ENCODE measurements at places on chromosomes 12 and 14.

GRCh38 chr12:103875666-103876065 is 34.6 kb upstream of the NT5DC3 start:
- DNase-seq: peak; percentile 92

DNA sequence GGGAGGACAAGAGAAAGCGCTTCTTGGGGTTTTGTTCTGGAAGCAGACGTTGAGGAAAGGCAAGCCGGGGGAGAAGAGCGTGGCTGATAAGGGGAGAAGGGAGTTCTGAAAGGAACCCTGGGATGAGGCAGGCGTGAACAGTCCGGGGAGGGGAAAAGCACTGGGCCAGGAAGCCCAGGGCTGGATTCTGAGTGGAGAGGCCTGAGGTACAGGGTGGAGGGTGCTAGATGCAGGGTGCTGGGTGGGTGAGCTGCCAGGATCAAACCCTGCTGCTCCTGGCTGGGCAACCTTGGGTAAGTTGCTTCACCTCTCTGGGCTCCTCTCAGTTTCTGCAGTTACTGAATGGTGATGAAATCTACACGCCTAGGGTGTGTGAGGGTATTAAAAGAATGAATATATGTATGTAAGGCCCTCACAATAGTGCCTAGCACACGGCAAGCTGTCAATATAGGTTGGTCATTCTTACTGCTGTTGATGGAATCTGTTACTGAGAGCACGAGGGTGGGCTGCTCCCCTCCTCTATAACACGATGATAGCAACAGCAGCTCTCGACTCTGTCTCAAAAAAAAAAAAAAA is 138.5 kb downstream of the RBM19 start:
- no peak for DNase-seq

DNA sequence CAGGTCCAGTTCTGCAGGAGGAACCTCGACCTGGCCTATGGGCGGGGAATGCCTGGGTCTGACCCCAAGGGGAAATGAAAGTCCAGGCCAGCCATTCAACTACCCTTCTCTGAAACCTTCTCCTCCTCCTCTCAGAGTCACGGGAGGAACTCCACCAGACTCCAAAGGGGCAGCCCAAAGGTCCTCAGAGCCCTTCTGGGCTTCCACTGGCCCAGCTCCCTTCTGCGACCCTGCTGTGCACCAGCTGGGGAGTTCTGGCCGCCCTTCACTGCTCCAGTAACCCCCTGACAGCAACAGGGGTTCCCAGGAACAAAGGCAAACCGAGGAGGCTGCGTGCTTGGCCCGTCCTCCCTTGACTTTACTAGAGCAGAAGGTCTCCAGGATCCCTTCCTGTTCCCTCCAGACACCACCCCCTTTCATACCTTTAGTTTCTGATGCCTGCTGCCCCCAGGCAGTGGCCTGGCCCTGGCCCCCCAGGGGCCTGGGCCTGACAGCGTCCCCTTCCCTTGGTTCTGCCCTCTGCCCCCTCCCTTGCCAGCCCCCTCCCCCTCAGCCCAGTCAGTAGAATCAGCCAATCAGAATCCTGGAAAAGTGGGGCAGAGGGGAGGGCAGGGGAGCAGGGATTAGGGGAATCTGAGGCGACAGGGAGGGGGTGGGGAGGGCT is 850 bp upstream of the ZNF385A start:
- DNase-seq: no peak

DNA sequence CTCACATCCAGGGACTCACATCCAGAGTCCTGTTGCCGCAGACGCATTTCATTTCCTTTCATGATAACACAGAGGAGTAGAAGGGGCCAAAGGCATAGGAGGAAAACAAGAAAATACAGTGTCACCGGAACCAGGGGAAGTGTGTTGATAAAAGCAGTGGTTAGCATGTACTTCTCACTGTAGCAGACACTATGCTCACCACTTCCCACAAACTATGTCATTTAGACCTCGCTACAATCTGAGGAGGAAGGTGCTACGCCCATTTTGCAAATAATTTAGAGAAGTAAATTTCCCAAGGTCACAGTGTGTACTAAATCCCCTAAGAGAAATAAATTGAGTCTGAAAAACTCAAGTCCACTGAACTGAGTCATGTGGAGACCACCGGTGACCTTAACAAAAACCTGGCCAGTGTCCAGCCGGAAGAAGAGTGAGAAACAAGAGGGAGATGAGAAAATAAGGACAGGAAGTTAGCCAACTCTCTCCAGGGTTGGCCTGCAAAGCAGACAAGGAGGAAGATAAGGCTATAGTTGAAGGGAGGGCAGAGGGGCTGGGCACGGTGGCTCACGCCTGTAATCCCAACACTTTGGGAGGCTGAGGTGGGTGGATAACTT is 25.8 kb upstream of the TMCC3 start:
- no peak for DNase-seq

DNA sequence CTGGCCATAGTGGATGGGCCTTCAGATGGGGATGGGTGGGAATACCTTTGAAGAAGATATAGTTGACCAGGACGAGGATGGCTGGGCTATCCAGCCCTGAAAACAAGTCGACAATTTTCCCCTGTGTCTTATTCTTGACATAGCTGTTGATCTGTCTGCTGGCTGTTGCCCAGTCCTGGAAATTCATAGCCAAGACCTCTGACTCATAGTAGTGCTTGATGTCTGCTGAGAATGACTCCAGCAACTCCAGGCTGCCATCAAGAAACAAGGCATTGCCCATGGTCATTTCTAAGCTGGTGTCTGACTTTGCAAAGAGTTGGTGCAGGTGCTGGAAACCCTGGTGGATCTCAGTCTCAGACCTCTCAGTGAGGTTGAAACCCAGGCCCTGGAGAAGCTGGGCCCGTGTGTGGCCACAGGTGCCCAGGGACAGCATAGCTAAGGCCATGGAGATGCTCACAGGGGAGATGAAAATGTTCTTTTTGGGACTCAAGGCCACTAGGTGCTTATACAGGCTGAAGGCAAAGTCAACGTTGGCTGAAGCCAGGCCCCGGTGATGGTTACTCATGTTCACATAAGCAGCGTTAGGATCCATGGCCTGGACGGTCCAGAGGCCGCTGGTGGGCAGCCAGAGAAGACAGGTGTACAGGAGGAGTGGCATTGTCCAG is 9.0 kb downstream of the SERPINA6 start:
- no peak for DNase-seq

GRCh38 chr12:108843187-108843586 is 14.2 kb downstream of the SSH1 start:
- DNase-seq: no peak

GRCh38 chr12:89856431-89856830 is 147.8 kb upstream of the ATP2B1 start:
- no peak for DNase-seq

DNA sequence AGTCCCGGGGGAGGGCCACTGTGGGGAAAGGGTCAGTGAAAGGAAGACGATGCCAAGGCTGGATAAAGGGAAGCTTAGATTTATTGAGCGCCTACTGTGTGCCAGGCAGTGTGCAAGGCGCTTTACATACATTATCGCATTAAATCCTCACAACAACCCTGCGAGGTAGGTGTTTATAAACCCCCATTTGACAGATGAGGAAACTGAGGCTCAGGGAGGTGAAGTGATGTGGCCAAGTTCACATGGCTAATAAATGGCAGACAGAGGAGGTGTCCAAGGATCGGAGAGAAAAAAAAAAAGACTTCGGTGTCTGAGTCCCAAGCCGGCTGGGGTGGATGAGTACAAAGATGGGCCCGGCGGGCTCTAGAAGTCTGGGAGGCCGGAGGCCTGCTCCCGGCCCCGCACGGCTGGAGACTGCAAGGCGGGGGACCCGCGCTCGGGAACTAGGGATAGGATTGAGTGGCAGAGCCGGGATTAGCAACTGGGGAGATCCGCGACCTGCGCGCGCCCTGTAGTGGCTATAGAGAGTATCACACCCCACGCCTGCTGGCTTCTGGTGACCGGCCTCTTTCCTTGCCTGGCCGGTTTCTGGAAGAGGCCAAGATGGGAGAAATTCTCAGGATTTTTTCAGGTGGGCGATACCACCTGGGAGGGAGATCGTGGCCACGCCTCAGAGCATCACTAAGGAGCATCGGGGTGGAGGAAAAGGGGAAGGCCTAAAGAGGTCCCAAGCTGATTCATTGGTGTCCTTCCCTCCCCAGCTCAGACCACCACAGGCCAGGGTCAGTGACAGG is 3.9 kb downstream of the DDN start:
- peak; percentile 83 for DNase-seq

GRCh38 chr12:84857525-84858208 is 54.9 kb downstream of the SLC6A15 start:
- DNase-seq: no peak

GRCh38 chr14:106185837-106186233 is 659.5 kb downstream of the TMEM121 start:
- no peak for DNase-seq

- no peak for DNase-seq
Measured at GRCh38 chr14:103684471-103684870, 30.8 kb downstream of the XRCC3 start.

GRCh38 chr12:49195736-49196135 is 6.9 kb upstream of the TUBA1A start:
- no peak for DNase-seq

GRCh38 chr12:102314821-102315220 is 117.2 kb upstream of the PMCH start:
- no peak for DNase-seq

GRCh38 chr14:50001999-50002925 is 109.4 kb downstream of the ARF6 start:
- DNase-seq: no peak

DNA sequence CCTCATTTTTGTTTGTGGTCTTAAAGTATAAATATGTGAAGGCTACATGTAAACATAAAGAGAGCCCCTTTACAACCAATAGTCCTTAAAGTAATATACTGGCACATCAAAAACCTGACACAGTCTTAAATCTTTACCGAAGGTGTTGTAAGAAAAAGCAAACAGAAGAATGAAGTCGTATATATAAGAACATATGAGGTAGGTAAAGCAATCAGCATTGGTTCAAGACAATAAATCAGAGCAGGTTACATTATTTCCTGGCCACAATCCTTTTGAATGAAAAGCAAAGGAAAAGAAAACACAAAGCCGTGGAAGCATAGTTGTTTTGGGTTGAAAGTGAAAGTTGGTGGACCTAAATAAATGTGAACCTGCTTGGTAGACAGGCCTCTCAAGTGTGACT is 183.7 kb upstream of the STXBP6 start:
- DNase-seq: no peak

- DNase-seq: no peak
Measured at GRCh38 chr12:77603946-77604345, 226.7 kb upstream of the NAV3 start.

- no peak for DNase-seq
Measured at GRCh38 chr12:93025145-93026103, 96.3 kb upstream of the EEA1 start.

DNA sequence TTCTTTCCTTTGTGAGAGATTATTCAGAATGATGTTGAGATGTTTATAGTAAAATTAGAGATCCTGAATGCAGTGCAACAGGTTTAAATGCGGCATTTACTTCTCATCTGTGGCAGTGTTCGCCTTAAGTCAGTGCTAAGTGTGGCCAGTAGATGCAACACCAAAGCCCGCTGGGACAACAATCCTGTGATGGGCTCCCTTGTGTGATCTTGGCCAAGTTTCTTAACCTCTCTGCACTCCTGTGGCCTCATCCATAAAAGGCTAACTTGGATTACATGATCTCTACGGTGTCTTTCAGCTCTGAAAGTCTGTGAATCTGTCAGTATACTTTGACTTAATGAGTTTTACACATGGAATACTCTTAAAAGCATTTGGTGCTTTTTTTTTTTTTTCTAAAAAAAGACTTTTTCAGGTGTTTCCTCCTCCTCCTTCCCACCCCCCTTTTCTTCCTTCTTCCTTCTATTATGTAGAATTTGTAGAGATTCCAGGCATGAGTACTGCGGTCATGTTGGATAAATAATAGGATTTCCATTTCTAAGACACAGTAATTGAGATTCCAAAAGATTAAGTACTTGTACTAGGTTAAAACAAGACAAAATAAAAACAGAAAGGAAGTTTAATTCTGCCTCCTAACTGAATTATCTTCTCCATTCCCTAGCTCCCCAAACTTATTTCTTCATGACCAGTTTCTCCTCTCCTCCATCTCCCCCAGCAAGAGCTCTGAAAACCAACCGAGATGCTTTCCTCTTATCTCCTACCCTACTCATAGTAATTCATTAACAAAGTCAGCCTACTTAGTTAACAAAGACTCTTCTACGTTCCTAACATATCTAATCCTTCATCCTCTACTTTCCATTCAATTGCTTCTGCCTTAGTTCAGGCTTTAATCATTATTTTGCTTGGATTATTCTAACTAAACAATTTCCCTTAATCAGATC is 42.2 kb upstream of the NAV3 start:
- DNase-seq: no peak

- no peak for DNase-seq
Measured at GRCh38 chr14:45060551-45060950, 23.4 kb upstream of the PRPF39 start.

- DNase-seq: no peak
Measured at GRCh38 chr12:116159593-116160200, 117.8 kb downstream of the MED13L start.

Measured in NCI-H2171 treated with DMSO at 0.1 percent for 48 hours (cell line).